Anterior cingulate cortex (tissue), 58 donors: ENCODE measurements at places on chromosomes 11 and 22.

DNA sequence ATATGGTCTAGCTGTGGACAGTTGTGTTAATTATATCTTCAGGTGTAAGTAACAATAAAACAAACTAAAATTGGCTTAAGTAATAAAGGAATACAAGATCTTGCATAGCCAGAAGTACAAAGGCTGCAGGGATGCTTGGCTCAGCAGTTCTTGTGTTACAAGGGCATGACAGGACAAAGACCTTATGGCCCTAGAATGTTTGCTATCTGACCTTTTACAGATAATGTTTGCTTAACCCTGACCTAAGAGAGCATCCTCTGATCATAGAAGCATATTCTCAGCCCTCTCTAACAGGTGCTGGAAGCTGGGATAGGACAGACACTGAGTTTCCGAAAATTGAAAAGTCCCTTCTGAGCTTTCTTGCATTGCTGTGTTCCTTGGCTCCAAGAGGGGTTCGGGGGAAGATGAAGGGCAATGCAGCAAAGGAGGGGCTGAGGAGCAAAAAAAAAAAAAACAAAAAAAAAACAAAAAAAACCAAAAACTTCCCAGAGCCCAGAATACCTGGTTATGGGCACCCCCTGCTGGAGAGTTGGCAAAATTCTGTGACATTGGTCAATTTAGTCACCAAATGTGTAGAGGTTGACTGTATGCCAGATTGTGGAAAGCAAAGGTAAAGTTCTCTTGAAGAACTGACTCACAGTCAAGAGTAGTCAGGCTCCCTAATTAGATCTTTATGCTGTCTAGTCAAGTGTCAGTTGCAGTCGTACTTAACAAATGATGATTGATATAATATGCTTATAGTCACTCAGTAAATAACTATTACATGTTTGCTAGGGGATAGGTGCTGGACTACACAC, 10.4 kb upstream of the HIKESHI start:
- no peak for DNase-seq

DNA sequence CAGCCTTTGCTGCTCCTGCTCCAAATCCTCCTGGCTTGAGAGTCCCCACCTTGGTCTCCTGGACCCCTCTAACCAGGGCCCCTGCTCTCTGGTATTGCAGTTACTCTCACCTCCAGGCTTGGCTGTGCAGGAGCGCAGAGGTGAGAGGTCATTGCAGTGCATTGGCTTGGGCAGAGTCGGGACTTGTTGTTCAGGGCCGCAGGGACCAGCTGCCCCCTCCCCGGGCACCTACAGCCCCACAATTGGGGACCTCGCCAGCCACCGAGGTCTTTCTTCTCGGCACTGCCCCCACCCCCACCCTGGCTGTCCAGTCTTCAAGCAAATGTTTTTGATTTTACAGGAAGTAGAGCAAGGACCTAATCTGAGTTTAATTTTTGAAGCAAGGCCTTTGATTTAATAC, 65.5 kb upstream of the FGF3 start:
- no peak for DNase-seq

GRCh38 chr11:110130642-110131238, 37.5 kb downstream of the ZC3H12C start:
- DNase-seq: no peak

- no peak for DNase-seq
Measured at GRCh38 chr11:75431533-75432525, 1.2 kb downstream of the KLHL35 start.

- no peak for DNase-seq
Measured at GRCh38 chr11:27315836-27316235, 47.2 kb downstream of the CCDC34 start.

DNA sequence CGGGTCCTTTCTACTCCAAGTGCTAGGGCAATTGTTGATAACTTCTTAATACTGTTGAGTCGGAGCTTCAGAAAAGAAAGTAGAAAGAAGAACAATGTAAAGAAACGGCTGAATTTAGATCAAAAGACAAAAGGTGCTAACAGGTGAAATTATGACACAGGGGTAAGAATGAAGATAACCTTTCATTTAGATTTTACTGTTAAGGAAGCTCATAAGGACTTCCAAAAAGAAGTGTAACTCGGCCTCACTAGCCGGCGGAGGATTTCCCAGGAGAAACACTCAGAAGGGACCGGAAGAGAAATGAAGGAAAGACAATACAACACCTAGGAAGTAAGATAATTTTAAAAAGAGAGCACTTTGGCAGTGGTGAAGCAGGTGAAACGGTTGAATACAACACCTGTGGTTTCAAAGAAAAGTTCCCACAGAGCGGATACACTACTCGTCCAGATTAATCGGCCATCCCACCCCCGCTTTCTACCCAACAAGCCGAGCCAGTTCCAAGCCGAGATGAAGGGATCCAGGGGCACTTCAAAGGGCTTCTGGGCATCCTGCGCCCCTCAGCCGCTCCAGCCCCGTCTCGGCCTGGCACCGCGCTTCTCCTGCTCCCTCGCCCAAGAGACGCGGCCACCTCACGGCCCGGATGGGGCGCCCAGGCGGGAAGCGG, 737 bp downstream of the PPP2R1B start:
- DNase-seq: no peak

- DNase-seq: peak; percentile 92
Measured at GRCh38 chr11:121722431-121723245, 269.9 kb upstream of the SORL1-AS1 start.

DNA sequence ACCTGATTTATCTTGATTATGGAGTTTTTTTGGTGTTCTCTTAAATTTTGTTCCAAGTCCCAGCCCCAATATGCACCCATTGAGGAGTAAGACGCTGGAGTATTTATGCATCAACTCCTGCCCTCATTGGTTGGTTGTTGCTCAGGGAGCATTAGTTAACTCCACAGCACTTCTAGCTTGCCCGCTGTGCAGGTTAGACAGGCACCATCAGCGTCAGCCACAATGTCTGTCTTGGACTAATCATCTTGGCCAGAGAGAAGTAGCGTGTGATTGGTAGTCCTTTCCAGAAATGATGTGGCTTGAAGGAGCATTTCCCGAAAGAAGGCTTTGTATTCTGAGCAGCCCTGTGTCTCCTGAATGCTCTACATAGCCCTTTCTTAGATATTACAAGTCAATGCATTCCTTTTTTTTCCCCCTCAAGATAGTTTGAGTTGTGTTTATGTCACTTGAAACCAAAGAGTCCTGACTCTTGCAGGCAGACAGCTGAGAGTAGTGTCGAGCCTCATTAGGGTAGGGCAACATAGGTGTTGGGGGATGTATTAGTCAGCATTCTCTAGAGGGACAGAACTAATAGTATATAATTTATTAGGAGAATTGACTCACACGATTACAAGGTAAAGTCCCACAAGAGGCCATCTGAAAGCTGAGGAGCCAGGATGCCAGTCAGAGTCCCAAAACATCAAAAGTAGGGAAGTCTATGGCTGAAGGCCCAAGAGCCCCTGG, 94.6 kb upstream of the RCN1 start:
- no peak for DNase-seq

GRCh38 chr22:34567367-34567766, 498.6 kb upstream of the ISX start:
- no peak for DNase-seq

DNA sequence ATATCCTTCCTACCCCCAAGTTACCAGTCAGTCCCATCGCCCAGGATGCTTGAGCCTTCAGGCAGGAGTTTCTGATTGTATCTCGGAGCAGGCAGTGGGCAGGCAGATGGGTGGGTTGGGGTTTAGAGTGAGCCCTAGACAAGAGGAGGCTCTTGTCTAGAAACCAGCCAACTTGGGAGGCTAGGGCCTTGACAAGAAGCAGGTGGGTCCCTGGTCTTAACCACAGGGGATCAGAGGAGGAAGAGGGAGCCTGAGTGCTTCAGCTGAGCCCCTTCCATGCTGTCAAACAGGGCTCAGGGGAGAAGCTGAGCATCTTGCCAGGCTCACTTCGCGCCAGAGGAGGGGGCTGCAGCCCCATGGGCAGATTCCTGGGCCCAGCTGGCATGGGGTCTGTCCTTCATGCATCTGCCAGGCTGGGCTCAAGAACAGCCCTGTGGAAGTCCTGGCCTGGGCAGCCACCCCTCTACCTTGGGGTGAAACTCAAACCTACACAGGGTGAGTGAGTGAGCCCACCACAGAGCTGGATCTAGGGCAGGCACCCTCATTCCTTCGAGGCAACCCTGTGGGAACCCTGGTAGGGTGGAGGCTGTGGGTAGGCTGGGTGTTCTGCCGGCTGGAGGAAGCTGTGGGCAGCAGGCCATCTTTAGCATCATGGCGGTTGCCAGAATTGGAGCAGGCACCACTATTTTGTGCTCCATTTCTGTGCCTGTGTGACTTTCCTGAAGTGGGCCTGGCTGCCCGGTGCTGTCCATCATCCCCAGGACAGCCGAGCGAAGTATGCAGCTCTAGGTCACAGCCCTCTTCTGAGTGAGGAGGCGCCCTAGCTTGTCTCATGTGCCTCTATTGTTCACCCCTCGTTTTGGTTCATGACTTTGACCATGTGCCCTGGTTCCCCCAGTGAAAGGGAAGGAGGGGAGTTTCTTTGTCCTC, 108.1 kb downstream of the MORC2 start:
- no peak for DNase-seq

DNA sequence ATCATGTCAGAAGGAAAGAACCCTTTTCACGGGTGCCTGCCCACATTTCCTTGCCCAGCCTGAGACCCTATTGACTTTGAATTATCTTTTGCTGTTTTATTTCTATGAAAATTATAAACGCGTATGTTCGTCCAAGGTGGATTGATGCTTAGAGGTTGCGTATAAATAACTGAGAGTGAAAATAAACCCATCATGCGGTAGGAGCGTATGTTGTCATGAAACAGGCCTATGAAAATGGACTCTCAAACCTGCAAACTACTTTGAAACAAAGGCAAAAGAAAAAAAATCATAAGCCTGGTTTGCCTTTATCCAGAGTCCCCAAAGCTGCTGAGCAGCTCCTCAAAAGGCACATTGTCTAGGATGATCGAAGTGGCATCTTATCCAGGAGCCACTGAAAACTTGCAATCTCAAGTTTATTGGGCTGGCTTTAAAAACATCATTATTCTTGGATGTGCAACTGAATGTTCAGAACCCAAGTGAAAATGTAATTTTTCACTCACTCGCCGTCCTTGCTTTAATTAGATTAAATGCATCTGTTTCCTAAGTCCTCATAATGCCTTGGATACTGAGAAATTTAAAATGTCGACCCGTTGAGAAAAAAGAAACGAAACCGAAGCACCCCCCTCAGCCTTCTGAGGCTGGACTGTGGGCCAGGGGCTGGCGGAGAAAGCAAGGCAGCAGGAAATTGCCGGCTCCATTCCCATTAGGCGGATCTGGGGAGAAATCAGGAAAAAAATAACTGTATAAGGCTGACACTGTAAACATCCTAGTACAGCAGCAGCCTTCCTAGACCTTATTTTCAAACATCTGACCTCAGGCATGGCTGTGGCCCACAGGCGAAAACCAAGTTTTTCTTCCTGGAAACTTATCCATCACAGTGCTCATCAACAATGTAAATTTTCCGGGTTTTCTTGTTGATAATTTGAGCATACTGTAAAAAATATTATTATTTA, 82.9 kb upstream of the PPARA start:
- DNase-seq: no peak

DNA sequence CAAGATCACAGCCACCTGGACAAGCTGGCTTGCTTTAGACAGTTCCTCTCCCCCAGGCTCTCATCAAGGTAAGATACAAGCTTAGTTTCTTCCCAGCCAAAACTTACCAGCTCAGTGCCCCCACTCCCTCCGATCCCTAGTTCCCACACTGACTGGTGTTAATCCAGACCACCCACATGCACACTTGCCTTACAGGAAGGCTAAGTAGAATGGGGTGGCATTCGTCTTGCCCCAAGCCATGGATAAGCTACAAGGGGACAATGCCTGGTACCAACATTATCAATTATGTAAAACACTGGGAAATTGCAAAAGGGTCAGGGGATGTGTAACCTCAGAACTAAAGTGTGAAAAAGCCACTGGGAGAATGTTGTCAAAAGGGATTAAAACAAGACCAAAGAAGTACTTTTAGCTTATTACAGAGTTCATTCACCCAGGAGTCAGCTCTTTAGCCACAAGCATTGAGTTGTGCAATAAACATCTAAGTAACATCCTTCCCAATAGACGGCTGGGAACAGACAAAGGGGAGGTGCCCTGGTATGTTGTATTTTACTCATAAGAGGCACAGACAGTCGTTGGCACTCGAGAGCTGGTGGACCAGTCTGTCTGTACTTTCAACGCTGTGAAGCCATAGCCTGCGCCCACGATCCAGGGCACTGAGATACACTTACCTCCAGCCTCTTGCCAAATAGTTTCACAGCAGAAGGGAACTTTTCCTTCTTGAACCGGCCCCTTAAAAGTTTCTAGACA, 1.1 kb downstream of the DHCR7 start:
- no peak for DNase-seq

DNA sequence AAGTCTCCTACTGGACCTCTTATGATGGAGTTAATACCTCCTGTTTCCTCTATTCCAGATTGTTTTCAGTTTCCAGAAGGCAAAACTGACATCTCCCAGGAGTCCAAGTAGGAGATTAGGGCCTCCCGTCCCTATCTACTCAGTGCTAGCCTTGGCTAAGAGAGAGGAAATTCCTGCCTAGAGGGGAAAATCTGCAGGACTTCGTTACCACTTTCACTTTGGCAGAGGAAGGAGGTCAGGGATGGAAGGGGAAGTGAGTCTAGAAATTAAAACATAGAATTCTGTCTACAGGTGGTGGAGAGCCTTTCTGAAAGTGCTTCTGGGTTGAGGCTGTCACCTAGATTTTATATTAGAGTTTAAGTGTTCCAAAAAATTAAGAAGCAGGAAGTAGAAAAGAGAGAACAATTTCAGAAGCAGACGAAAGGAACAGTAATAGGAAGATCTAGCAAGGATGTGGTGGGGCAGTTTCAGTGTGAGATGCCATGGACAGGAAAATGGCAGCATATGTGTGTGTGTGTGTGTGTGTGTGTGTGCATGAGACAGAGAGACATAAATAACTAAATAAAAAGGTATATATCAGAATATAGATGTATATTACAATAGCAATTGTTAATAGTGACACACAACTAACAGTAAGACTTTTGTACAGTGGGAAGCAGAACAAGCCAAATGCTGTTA, 2.4 kb upstream of the TRIM68 start:
- no peak for DNase-seq

DNA sequence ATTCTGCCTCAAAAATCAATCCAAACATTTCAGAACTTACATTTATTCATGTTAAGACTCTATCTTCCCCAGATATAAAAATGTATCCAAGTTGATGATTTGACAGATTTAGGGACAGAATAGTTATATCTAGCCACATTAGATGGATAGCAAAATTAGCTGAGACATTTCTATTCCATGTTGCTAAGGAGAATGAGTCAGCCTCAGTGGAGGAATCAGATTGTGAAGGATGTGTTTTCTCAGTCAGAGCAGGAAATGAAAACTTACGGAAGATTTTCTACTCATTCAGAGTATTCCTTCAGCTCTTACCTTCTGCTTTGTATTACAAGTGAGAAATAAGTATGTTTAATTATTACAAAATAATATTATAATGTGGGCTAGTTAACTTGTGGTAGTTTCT, 556.3 kb upstream of the ANO3 start:
- DNase-seq: no peak

- no peak for DNase-seq
Measured at GRCh38 chr22:26561756-26562417, 28.0 kb downstream of the TPST2 start.

DNA sequence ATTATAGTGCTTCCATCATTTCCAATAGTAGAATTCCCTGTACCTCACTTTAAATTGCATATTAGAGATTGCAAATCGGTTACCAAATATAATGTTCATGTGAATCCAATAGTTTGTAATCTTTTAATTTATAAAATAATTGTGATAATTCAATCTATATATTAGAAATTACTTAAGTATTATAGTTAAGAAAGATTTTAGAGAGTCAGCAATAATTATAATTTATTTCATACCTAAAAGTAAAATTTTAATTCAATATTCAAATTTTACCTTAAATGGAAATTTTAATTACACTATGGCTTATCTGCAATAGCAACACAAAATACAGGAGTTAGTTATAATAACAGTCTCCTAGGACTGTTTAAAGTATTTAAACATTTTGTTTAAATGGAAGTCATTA, 13.5 kb downstream of the CCDC179 start:
- DNase-seq: no peak
